Activated naive CD8-positive, alpha-beta T cell treated with anti-CD3 and anti-CD28 coated beads, Interleukin-2, amount 10 ng/mL, durations not matched to agents 7 days and 5 days (primary cell): ENCODE measurements at places on chromosomes 7 and 10. TPM values are rescaled to one million over a fixed set of nuclear protein-coding genes. Genes with fewer than 3 reads are reported as not detected.

GRCh38 chr10:84540022-84540616, 211.7 kb downstream of the CCSER2 start:
- DNase-seq, result no peak

NCF1 gene
- 4.4 TPM for total RNA-seq

MYH16 gene
- total RNA-seq, result not detected

- peak; percentile 79 for DNase-seq
Measured at GRCh38 chr10:133357285-133358161, at the start of gene FUOM. Gene FUOM (minus strand): TSS chr10:133358019. CDS start chr10:133358007, 12 bp downstream.

DNA sequence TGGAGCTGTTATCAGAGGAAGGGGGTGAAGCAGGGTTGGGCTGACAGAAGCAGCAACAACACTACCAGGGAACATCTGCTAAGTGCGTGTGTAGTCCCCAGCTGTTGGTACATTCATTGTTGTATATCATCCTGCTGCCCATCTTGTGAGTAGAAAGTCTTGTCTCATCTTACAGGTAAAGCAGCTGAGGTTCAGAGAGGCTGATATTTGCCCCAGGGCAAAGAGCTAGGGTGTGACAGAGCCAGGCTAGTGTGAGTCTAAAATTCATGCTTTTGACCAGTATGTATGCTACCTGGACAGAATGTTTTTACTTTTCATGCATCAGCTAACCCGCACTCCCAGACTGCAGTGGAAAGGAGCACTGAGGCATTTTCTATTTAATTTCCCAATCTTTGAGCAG, 221.6 kb downstream of the STK31 start:
- no peak for DNase-seq

GRCh38 chr7:19491371-19491770, 217.5 kb downstream of the POLR1F start:
- DNase-seq, result no peak

CALML3 gene
- not detected for total RNA-seq

DNA sequence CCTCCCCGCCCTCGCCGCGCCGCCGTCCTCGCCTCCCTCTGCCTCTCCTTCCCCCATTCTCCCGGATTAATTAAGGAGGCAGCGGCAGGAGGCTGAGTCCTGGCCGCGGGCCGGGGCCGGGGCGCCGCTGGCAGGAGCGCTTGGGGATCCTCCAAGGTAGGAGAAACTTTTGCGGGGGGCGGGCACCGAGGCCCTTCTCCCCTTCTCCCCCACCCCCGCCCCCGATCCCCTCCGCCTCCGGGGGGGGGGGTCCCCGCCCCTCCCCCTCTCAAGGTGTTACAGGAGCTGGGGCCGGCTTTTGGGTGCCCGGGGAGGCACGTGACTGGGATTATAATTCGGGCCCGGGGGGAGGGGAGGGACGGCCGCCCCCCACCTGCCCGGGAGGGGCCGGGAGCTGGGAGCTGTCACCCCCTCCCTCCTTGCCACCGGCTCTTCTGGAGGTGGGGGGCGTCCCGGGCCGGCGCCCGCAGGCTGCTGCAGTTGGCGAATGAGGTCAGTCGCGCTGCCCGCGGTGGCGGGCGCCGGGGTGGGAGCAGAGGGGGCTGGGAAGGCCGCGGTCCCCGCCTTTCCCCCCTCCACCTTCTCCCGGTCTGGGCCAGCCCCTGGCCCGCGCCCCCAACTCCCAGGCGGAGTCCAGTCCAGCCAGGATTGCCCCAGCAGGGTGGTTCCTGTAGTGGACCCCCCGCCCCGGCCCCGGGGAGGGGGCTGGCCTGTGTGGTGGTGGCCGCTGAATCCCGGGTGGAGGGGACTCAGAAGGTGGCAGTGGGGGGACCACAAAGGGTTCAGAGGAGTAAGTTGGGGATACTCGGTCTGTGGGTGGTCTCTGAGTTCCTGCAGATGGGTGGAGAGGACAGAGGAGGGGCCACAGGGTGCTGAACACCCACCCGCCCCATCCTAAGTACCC, 567 bp downstream of the GTF2IRD1 start:
- DNase-seq, result no peak

- no peak for DNase-seq
Measured at GRCh38 chr10:8182806-8183205, 128.3 kb downstream of the GATA3 start.

DNA sequence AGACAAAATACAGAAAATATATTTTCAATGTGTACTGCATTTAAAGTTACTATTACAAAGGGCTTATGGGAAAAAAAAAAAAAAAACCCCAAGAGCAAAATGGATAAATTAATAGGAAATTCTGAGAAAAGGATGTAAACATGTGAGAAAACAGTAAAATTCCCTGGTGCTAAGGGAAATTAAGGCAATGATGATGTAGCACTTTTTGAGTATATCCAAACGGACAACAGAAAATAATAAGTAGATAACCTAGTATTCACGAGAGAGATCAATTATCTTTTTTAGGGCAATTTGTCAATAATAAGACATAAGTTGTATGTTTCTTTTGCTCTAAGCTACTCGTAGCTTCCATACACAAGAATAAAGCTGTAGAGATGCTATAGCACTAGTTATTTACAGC, 80.2 kb downstream of the PARD3 start:
- no peak for DNase-seq

- no peak for DNase-seq
Measured at GRCh38 chr10:30704026-30704600, 74.6 kb upstream of the LYZL2 start.

DNA sequence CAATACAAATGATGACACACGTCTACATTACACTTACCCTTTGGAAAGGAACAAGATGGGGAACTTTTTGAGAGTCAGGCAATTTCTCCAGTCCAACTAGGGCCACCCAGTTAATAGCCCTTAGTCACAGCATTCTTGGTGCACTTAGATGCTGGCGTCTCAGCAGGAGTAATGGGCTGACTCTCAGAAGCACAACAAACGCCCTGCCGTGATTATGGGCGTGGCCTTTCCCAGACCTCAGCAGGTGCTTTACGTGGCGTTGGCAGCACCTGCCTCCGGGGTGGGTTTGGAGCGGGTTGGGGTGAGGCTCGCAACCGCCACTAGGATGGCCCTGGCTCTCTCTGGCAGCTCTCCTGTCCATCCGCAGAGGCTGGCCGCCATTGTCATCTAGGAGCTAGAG, 147.6 kb upstream of the SHH start:
- no peak for DNase-seq

DNA sequence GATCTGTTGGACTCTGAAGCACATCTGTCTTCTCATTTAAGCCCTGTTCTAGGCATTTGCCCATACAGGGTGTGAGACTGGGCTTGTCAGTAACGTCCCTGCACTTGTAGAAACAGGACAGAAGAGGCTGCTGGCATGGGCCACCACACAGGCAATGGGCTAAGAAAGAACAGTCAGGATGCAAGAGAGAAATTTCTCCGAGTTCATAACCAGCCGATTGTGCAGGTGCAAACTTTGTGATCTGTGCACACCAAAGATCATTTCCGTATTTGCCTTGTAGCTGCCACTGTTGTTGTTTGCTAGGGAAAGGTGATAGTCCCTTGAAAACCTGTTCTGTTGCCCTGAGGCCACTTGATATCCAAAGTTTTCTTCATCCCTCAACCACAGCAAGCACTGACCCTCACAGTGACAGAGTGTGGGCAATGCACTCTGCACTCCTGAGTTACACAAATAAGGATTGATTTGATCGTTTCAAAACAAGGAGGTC, 20.3 kb downstream of the KLF6 start:
- no peak for DNase-seq

DNA sequence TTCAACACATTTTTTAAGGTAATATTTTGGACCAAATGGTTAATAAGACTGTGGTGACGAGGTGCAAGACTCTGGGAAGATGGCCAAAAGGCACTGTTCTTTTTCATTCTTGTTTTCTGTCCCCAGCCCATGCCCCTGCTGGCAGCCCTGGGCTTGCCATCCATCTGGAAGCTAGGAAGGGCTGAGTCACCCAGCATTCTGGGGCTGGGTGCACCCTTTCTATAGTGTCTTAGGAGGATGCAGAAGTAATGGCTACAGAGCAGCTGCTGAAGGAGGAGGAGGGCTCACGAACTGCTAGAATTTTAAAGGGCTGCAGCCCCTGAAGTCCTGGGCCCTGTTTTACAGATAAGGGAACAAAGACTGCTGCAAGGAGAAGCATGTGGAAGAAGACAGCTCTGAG, 42.8 kb upstream of the ZNF32 start:
- no peak for DNase-seq

DNA sequence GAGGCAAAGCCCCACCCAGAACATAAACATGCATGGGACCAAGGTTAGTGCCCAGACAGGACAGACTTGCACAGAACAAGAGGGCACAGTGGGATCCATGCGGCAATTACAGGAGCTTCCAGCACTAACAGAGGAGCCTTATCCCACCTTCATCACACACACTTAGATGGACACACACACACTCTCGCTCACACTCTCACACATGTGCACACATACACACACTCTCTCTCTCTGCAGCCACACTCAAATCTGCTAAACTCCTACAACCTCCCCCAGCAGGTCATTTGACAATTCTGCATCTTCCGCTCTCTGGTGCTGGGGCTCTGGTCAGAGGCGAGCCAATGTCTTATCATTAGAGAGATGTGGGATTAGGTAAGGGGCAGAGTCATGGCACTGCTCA, 120.5 kb downstream of the UBE2H start:
- DNase-seq, result no peak

FEZF1 gene
- not detected for total RNA-seq

GRCh38 chr10:79444199-79445119, 965 bp downstream of the ZCCHC24 start:
- DNase-seq, result peak; percentile 78

ANKRD7 gene
- total RNA-seq, result 1.2 TPM

GRCh38 chr10:103120977-103121735, 71.9 kb downstream of the NT5C2 start:
- DNase-seq, result no peak

GRCh38 chr10:32646535-32646934, 200.6 kb downstream of the CCDC7 start:
- DNase-seq, result no peak

DNA sequence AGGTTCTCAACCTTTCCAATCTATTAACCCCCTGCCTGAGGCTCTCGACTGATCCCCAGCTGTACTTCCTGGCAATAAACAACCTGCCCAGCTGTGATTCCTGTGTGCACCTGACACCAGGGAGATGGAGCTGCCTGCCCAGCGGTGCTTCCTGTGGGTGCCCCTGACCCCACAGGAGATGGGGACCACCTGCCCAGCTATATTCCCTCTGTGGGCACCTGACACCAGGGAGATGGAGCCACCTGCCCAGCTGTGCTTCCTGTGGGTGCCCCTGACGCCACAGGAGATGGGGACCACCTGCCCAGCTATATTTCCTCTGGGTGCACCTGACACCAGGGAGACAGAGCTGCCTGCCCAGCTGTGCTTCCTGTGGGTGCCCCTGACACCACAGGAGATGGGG, 184.0 kb downstream of the DIP2C start:
- DNase-seq, result no peak

GIGYF1 gene
- 75.2 TPM for total RNA-seq

SEMA4G gene
- 1.2 TPM for total RNA-seq
